ENCODE measurements at places on chromosomes 3 and 15. TPM values are rescaled to one million over a fixed set of nuclear protein-coding genes. Genes with fewer than 3 reads are reported as not detected.

ALDH1A3 gene
- total RNA-seq, result 194 TPM

ATP13A5 gene
- not detected for total RNA-seq

DNA sequence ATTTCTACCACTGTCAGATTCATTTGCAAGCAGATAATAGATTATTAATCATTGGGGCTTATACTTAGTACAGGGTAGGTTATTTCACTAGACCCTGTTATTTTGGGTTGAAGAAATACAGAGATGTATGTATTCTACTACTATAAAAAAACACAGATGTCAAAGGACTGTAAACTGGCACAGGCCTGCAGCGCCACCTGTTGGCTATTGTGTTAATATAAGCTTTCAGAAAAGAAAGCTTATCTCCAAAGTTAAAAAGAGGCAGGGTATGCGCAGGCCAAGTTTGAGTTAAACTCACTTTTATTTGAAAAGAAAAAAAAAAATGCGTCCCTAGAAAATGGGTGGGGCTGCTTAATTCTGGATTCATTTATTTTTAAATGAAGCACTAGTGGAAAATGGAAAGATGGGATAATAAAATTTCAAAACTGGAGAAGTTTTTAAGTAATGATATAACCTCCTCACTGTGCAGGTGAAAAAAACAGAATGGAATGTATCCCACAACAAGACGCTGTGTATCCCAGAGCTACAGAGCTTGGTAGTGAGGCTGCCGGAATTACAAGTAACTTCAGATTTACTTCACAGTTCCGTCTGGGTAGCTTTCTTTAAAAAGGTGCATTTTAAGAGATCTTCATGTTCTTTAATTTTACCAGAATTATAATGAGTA, 407.2 kb upstream of the TGFBR2 start:
- DNase-seq, result no peak

DNA sequence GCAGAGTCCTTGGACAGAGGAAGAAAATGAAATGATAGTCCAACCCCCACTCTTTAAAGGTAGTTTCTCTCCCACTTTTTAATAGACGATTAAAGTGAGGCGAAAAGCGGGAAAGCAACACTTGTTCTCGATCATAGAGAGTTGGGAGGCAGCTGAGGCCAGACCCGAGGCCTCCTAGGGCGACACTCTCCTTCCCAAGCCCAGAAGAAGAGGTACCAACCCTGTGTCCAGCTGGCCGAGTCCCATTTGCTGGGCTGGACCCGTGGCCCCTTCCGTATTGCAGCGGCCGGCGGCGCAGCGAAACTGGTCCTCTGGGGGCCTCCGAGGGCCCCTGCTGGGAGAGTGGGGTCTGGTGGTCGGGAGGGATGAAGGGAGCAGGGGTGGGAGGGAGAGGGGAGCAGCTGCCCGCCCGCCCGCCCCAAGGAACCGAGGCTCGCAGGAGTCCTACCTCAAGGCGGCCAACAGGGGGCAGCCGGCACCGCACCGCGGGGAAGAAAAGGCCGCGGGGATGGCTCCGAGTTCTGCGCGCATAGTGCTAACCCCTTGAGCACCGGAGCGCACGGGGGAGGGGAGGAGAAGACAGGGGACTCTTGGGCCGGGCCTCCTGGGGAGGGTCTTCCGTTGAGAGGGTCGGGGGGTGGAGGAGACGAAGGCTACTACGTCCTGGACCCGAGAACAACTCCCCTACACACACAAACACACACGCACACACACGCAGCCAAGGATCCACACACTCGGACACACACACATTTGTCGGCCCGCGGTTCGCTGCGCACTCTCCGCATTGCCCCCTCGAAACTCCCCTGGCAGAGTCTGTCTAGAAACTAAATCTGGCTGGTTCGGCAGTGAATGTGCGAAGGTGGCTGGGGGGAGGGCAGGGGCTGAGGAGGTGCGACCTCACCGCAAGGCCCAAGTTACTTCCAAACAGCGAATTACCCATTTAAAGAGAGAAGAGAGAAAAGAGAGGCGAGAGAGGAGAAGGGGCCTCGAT, 2.0 kb downstream of the WNT5A start:
- no peak for DNase-seq

All from mesenteric fat pad (tissue), 1 donor.